ENCODE measurements at places on chromosomes 2 and 18.
A peak's percentile ranks its signal among the peaks of the same experiment; 100 is the strongest.

- DNase-seq: peak; percentile 44
Measured at GRCh38 chr2:24919037-24919505, 966 bp downstream of the ADCY3 start.

- DNase-seq: no peak
Measured at GRCh38 chr2:113011108-113011507, 5.8 kb downstream of the IL36A start.

- DNase-seq: no peak
Measured at GRCh38 chr2:142088058-142088568, 42.7 kb downstream of the LRP1B start.

DNA sequence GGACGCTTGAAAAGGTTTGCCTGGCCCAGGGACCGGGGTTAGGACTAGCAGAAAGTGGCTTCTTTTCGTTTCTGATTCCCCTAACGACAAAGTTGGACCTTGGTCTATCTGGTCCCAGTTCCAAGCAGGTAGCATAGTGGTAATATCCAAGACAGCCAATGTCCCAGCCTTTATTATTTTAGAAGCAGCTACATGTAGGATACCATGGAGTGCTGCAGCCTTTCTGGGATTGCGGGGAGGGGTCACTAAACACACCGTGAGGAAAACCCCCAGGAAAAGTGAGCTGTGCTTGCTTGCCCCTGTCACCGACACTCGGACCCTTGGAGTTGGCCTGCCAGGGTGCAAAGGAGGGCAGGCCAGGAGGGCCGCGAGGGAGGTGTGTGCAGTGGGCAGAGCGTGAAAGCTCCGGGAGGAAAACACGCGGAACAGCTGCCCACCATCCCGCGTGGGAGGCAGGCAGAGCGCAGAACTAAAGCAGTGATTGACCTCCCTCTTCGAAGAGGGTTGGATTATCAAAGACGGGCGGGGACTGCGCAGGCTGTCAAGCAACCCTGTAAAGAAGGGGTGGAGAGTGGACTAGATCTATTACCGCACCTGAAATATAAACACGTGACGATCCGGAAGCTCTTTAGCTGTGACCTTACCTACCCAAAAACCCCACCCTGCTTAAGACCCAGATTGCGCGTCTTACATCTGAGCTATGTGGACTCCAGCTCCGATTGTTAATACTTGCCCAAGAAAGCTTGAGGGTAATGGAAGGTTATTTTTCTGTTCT, 624 bp upstream of the MAP4K3 start:
- no peak for DNase-seq

- no peak for DNase-seq
Measured at GRCh38 chr2:129729011-129729410, 250.5 kb upstream of the RAB6C start.

DNA sequence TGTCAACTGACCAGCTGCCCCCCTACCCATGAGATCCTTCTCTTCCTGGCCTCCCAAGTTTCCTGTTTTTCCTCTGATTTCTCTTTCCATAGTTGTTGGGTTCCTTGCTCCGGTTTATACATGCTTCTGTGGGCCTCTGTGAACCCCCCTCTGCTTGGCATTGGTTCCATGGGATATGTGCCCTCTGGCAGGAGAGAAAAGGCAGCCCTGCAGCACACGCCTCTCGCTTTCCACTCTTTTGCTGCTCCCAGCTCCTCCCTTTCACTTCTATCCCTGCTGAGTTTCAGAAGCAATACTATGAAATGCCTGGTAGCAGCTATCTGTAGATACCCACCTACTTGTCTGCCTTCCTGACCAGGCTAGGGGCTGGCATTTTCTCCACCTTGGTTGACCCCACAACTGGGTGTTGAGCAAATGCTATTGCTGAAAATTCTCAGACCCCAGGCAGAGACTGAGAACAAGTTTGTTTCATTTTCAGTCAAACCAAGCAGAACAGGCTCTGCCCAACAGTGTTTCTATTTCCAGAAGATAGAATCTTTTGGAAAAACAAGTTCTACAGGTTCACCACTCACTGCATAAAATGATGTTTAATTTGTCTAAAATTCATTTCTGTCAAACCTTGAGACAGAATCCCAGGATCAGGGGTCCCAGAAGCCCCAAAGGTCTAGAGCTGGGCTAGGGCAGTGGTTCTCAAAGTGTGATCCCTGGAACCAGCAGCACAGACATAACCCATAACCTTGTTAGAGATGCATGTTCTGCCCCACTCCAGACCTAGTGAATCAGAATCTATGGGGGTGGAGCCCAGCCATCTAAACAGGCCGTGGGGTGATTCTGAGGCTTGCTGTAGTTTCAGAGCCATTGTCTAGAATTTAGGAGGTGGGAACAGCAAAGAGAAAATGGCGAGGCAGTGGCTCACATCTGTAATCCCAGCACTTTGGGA, 13.4 kb downstream of the CAPG start:
- DNase-seq: no peak

GRCh38 chr2:176147800-176148496, 3.4 kb upstream of the HOXD4 start:
- DNase-seq: no peak

GRCh38 chr2:119174993-119175347, 16.4 kb upstream of the C1QL2 start:
- DNase-seq: no peak

DNA sequence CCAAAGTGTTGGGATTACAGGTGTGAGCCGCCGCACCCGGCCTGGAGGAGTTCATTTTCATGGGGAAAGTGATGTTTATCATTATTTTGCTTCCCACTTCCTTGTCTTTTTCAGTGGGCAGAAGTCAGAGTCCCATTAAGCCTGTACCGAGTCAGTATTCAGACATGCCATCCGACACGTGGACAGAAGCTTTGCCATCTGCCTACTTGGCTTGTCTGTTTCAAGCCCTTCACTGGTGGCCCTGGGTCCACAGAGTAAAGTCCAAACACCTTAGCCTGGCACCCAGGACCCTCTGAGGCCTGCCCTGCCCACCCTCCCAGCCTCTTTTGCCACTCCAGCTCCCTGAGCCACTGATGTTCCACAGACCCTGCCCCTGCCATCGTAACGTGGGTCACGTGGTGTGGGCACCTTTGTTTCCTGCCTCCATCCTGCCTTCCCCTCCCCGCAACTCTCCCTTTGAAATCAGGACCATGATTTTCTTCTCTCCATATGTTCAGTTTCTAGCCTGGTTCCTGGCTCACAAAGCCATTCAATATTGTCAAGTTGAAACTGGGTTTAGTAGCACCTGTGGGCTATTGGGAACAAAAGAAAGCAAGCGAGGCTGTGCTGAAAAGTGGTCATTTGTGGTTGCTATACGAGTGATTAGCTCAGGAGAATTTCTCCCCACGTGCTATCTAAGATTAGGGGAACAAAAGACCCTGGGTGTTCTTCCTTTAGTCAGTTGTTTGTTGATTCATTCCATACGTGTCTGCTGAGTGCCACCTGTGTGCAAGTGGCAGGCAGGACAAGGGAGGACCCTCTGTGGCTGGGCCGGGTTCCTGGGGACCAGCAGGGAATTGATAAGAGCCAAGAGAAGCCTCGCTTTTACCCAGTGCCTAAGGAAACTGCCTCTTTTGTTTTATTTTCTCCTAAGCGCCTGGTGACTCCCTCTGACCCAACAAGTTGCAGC, 5.1 kb upstream of the ODC1 start:
- DNase-seq: no peak

DNA sequence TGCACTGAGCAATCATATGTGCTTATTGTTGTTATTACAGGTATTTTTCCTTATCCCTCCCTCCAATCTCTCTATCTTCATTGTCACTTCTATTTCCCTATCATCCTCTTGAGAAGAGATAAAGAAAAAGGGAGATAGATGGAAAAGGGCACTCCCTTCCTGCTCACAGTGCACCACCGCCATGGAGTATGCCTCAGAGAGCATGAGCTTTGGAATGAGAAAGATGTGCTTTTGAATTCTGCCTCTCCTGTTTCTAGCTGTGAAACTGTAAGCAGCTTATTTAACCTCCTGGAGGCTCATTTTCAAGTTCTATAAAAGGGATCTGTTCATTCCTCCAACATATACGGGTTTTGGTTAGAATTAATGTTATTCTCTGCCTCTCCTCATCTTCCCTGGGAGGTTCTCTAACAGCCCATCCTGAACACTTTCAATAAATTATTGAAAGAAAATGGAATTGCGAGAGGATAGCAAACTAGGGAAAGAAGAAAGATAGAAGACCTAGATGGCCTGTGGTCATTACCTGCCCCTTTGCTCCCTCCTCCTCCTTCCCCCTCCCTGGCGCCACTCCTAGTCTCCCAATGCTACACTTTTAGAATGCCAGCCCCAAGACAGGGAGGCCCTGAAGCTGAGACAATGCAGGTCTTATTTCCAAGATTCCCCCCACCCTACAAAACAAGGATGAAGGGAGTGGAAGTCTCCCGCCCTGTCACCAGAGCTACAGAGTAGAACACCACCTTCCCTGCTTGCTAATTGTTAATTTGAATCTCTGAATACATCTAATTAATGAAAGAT, 37.8 kb downstream of the FIGN start:
- DNase-seq: no peak

GRCh38 chr2:81853341-81853740, 1548.8 kb upstream of the LRRTM1 start:
- DNase-seq: no peak

- DNase-seq: no peak
Measured at GRCh38 chr2:24844023-24844685, 50.9 kb downstream of the CENPO start.

GRCh38 chr2:217415316-217415715, 555.5 kb upstream of the TNP1 start:
- no peak for DNase-seq

GRCh38 chr2:127864877-127865276, 6.9 kb upstream of the POLR2D start:
- no peak for DNase-seq

GRCh38 chr2:32719933-32720716, 92.3 kb downstream of the TTC27 start:
- DNase-seq: no peak

DNA sequence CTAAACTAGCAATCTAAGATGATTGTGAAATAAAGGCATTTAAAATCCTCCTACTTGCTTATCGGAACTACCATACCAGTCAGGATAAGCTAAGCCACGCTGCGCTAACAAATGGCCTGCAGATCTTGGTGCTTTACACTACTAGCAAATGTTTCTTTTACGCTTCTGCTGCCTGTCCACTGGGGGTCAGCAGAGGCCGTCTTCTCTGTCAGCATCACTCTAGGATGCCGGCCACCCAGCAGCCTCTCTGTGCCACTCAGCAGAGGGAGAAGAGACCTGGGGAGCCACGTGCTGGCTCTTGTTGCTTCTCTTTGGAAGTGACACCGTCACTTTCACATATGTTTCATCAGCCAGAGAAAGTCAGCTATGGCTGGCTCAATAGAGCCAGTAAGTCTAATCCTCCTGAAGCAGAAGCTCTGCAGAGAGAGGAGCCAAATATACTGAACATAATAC, 36.6 kb downstream of the COPS8 start:
- peak; percentile 55 for DNase-seq

GRCh38 chr2:2306878-2307277, 24.2 kb downstream of the MYT1L start:
- no peak for DNase-seq

DNA sequence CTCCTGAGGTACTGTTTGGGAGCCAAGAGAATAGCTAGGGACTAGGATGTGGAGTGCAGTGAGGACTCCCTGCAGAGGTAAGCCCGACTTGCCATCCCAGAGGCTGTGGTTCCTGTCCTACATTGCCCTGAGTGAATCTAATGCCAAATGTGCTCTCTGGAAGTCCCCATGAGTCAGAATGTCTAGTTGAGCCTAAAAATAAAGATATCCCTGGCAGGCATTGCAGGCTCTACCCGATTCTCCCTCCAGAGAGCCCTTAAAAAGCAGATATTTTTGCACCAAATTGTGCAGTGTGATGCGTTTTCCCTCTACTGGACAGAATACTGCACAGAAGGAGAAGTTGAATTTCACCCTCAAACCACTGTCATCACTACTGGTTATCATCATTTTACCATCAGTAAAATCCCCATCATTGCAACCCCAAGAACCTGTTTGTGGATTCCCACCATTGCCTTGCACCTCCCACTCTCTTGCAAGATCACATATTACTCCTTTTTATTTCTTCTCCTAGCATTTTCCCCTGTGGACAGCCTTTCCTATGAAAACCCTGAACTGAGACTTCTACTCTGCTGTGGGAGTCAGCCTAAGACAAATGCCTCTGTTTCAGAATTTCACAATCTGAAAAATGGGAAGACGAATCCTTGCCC, 98.0 kb downstream of the MARCHF4 start:
- no peak for DNase-seq

GRCh38 chr2:238600506-238601432, 174.0 kb downstream of the ASB1 start:
- no peak for DNase-seq

DNA sequence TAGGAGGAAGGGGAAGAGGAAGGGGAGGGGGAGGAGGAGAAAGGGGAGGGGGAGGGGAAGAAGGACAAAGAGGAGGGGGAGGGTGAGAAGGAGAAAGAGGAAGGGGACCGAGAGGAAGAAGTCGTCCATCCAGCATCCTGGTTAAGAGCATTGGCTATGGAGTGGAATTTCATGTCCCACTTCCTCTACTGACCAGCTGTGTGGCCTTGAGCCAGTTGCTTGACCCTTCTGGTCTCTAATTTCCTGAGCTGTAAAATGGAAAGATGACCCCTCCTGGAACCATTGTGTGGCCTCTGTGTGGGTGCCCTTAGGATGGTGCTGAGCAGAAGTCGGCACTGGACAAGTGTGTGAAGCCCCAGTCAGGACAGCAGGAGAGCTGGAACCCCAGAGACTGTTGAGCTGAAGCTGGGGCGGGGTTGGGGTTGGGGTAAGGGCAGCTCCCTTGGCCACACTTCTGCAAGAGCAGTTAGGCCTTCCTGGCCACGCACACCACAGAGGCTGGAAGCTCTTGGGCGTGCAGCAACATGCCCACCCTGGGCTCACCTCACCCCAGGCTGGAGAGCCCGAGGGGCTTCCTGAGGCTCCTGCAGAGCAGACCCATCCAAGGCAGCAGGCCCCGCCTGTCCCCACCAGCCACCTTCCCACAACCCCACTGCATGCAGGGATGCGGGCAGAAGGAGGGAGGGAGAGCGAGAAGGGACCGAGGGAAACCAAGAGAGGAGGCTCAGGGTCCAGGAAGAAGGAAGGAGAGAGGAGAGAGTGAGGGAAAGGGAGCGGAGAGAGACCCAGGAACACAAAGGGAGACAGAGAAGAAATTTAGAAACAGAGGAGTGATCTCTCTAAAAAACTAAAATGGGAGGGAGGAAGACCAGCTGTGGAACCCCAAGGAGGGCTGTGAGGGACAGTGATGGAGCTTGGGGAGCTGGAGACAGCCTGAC, 16.2 kb downstream of the ADRA2B start:
- DNase-seq: no peak

- DNase-seq: no peak
Measured at GRCh38 chr18:55262021-55262560, 302.8 kb upstream of the CCDC68 start.

GRCh38 chr2:53767405-53768241, at the start of gene CHAC2:
CHAC2 (plus strand) TSS chr2:53767804; CDS start chr2:53767887, 83 bp downstream.
- peak; percentile 77 for DNase-seq

- no peak for DNase-seq
Measured at GRCh38 chr18:1653873-1654272, 749.2 kb downstream of the ADCYAP1 start.

- DNase-seq: no peak
Measured at GRCh38 chr2:24731923-24732322, 61.3 kb downstream of the PTRHD1 start.
